ENCODE measurements at places on chromosomes 13 and 19.

GRCh38 chr19:55099557-55100506 lies 17.6 kb downstream of the PPP1R12C start:
- DNase-seq, result no peak

DNA sequence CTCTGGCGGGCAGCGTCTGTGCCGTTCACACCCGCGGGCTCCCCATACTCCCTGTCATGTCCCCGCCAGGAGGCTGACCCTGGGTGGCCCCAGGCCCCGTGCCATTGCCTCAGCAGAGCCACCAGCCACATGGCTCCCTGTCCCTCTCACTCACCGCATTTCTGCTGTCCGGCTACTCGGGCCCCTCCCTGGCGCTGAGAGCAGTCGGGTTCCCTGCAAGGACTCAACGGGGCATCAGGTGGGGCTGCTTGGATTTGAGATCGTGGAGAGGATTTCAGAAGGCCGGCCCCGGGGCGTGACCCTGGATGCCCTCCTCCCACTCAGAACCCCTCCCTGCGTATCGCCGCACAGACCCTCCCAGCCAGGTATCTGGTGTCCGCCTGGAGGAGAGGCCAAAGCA lies 142.1 kb downstream of the KDM4B start:
- DNase-seq, result no peak

DNA sequence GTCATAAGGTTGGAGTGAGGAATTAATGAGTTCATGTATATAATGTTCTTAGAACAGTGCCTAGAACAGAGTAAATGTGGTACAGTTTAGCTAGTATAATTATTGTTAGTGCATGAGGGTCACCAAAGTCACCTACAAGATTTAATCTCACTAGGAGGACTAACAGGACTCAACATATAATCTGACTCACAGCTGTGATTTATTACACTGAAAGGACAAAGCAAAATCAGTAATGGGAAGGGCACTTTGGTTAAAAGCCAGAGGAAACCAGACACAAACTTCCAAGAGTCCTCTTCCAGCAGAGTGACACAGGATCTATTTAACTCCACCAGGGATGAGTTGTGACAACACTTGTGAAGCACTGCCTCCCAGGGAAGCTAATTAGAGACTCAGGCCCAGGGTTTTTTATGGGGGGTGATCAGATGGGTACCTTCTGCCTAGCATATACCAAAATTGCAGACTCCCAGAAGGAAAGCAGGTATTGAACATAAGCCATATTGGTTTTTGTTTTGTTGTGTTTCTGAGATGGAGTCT lies 341.2 kb upstream of the DACH1 start:
- no peak for DNase-seq

- DNase-seq, result no peak
Measured at GRCh38 chr13:80921971-80922370, 581.0 kb upstream of the SPRY2 start.

DNA sequence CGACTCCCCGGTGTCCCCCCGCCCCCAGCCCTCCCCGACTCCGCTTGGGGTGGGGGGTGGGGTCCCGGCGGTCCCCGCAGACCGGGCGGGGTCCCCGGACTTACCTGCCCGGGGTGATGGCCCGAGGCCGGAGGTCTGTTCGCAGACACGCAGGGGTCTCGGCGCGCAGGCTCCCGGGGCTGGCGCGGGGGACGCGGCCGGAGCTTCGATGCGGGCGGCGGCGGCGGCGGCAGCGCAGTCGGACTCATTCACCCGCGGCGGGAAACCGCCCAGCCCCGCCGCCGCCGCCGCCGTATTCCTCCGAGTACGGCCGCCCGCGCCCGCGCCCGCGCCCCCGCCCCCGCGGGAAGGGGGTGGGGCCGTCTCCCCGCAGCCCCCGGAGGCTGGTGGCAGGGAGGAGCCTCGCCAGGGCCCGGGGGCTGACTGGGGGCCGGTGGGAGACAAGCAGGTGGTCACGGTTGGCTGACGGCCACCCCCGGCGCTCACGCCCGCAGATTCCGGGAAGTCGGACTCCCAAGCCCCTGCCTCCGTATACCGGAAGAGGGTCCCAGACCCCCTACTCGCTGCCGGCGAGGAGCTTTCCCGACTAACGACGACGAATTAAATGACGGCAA lies at the start of gene C2CD4C:
Gene C2CD4C, minus strand, starts transcription at position 246 of the 614 bp plus-strand sequence. CDS start 786 bp downstream, outside the sequence.
- no peak for DNase-seq

DNA sequence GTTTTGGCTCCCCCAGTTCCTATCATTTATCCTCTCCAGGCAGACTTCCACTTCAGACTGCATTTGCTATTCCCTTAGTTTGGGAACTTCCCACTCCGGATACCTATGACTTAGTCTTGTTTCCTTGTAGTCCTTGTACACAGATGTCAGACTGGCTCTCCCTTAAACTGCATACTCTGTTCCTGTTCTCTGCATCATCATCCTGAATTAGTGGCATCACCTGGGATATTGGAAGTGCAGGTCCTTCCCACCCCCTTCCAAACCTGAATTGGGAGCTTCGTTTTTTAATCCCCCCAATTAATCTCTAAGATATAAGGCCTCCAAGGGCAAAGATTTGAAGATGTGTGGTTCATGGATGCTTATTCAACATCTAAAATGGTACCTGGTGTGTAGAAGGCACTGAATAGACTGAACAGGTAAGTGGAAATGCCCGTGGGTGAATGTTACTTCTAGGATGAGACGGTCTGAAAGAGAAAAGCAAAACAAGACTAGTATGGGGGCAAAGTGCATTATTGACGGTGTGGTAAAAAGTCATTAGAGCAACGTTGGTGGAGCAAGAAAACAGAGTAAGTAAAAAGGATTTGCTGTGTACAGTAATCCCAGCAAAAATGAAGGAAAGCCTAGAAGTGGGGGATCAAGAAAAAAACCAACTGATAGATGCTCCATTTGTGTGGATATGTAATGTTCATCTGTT lies 9.6 kb downstream of the MIR17HG start:
- no peak for DNase-seq

Measured in ovary (tissue), 10 donors.